ENCODE measurements at places on chromosomes 11 and 22.

- DNase-seq, result no peak
Observed at GRCh38 chr11:5203366-5203765, 2.9 kb upstream of the OR51V1 start.

- no peak for DNase-seq
Observed at GRCh38 chr11:70913715-70914231, 338.6 kb downstream of the SHANK2 start.

DNA sequence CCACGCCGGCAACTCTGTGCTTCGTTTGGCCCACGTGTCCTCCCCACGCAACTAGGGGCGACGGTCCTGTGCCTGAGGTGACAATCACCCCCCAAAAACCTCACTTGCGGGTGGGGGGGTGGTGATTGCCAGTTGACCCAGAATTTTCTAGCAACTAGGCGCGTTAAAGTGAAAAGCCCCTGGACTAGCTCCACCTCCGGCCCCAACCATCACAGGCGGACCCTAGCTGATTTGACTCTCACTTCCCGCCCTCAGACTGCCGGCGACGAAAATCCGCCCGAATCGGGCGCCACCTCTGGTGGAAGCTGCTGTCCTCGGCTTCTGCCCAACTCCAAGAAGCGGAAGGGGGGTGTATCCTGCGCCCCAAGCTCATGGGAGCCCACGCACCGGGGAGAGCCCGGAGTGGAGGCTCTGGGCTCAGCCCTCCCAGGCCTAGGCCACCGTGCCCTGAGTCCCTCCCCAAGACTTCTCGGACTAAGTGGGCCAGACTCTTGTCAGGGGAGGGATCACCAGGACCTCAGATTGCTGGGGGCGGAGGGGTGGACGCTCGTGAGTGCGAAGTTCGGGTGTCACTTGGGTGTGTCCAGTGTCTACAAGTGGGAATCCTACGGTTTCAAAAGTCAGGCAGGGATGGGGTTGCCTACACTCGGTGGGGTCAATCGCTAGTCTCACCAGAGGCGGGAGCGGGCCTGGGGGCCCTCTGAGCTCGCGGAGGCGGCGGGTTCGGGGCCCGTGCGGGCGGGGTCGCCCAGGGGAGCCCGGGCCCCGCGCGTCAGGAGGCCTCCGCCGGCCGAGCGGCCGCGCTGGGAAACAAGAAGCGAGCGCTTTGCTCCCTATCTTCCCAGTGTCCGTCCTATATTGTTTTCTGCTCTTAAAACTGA lies 12.3 kb downstream of the PAX6 start:
- DNase-seq, result no peak

- DNase-seq, result no peak
Observed at GRCh38 chr11:68189082-68189481, 24.0 kb downstream of the KMT5B start.

- DNase-seq, result no peak
Observed at GRCh38 chr11:120550007-120550406, 38.5 kb downstream of the GRIK4 start.

DNA sequence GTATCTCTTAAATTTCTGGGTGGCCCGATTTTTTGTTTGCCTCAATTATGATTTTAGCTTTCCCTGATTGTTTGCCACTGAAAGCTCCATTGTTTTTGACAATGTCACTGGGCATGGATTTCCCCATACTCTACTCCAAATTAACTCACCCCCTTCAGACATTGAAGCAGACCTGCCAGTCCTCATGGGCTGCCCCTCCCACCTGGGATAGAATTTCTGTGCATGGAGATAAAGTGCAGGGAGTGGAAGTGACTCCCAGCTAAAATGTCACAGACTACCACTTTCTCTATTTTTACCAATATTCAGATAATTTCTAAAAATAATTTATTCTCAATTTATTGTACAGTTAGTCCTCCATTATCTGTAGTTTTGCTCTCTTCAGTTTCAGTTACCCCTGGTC lies 79.1 kb upstream of the CLPB start:
- DNase-seq, result no peak

- DNase-seq, result no peak
Observed at GRCh38 chr11:69870766-69871165, 51.5 kb upstream of the FGF3 start.

GRCh38 chr11:89612096-89612495 lies 98.0 kb upstream of the TRIM77 start:
- no peak for DNase-seq

- no peak for DNase-seq
Observed at GRCh38 chr11:112307616-112308015, 47.0 kb upstream of the PLET1 start.

- DNase-seq, result no peak
Observed at GRCh38 chr11:14350215-14350614, 8.8 kb downstream of the RRAS2 start.

- no peak for DNase-seq
Observed at GRCh38 chr11:88979641-88980040, 86.1 kb downstream of the GRM5 start.

DNA sequence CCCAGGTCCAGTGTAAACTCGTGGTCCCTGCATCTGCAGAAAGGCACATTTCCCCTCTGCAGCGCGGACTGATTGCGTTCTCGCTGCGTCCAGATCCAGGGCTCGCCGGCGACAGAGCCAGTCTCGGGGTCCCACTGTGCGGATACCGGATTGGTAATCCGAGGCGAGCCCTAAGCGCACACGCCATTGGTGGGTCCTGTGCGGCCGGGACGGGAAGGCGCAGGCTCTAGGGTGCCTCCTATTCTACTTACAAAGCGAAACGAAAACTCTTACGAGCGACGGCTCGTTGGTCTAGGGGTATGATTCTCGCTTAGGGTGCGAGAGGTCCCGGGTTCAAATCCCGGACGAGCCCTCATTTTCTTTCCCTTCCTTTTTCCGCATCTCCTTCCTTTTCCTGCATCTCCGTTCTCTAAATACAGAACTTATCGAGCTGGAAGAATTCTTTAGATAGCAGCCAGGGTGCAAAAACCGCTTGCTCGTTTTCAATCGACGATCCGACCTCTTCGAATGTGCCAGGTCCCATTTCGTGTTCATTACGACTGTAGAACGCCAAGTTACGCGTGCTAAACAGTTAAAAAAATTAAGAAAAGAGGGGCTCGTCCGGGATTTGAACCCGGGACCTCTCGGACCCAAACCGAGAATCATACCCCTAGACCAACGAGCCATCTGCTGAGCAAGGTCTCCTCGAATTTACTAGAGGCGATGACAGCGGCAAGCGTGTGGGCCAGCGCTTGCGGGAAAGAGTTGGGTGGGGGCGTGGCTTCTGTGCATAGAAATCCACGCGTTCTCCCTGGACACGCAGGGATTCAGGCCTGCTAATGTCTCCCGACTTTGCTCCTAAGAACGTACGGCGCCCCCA lies 29.2 kb upstream of the WNT11 start:
- DNase-seq, result peak; percentile 88

- DNase-seq, result no peak
Observed at GRCh38 chr22:30313527-30314363, 13.0 kb downstream of the TBC1D10A start.

DNA sequence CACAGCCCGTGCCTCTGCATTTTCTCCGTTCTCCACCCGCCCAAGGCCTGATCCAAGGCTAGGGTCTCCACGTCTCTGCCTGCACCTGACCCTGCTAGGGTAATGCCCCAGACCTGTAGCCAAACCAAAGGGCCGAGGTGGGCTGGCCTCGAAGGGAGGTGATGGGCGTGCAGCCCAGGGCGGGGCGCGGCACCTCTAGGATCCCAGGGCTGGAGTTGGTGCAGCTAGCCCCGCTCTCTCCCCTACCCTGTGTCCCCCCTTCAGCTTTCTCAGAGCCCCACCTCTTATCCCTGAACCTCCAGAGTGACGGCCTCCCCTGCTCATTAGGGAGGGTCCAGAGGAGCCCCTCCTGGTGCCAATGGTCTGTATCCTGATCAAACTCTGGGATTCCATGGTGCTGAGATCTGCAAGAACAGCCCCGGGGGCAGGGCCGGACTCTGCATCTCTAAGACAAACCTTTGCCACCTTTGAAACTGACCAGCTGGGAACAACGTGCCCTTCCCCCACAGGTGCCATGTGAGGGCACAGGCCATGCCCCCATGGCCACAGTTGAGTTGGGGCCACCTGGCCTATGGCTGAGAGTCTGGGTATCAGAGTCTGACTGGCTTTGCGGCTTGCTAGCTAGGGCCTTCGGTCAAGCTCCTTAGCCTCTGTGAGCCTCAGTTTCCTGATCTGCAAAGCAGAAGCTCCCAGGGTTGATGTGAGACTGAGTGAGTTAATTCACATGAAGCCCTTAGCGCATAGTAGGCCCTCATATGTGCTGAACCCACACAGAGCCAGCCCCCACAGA lies 23.1 kb upstream of the CBX7 start:
- DNase-seq, result no peak

GRCh38 chr11:69002110-69002569 lies 10.9 kb downstream of the MRGPRF start:
- DNase-seq, result no peak

DNA sequence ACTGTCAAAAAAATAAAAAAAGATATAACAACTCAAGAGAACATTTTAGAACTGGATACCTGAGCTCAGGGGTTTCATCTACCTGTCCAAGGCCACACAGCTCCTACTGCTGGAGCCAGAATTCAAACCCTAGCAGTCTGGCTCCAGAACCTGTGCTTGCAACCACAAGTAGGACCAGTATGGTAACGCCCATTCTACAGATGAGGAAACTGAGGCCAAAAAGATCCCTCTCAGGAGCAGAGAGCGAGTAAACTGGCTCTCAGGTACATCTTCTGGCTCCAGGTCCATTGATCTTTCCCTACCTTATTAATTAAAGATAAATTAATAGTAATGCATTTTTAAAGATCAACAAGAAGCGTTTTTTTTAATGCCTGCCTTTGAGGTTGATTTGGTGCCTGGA lies 19.2 kb downstream of the P2RX3 start:
- no peak for DNase-seq

DNA sequence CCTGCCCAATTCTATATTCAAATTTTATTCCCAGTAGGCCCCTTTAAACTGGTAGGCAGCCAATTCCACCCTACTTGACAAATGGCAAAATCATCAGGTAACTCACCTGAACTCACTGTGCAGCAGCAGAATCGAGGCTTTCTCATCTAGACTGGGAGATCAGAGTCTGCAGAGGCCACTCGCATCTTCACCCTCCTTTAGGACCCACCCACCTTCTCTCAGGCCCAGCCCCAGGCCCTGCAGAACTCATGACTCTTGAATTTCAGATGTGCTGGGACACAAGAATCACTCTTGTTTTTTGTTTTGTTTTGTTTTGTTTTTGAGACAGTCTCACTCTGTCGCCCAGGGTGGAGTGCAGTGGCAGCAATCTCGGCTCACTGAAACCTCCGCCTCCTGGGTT lies 38.8 kb downstream of the MICAL3 start:
- DNase-seq, result no peak

DNA sequence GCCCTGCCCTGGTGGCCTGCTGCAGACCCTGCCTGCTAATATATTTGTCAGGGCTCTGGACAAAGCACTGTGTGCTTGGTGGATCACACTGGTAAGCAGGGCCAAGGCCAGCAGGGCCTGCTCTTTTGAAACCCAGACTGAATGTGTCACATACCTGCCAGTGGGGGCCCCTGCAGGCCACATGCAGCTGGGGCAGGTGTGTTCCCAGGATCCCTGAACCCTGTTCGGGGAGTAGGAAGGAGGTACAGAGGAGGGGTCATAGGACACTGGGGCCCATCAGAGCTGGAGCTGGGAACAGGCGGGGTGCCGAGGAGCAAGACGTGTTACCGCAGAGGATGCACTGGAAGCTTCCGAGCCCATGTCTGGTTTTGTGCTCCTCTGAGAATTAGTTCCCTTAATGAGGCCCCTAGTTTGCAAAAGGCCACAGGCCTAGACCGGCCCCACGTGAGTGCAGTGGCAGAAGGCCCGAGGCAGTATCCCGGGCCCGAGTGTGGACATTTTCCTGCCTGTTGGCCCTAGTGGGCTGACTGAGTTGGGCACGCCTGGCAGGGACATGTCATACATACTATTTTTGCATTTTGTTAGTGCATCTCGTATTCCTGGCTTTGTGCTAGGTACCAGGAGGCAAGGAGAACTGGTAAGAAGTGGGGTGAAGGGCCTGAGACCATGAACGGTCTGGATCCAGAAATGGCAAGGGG lies 11.2 kb upstream of the ACR start:
- no peak for DNase-seq

- DNase-seq, result no peak
Observed at GRCh38 chr11:76577921-76578653, 92.5 kb downstream of the LRRC32 start.

- no peak for DNase-seq
Observed at GRCh38 chr22:23105919-23106318, 35.6 kb downstream of the GNAZ start.

GRCh38 chr11:110524238-110524637 lies 94.5 kb downstream of the FDX1 start:
- DNase-seq, result no peak

- no peak for DNase-seq
Observed at GRCh38 chr22:22403771-22404170, 104.8 kb downstream of the ZNF280B start.

- no peak for DNase-seq
Observed at GRCh38 chr11:118938491-118939403, 13.0 kb upstream of the BCL9L start.

DNA sequence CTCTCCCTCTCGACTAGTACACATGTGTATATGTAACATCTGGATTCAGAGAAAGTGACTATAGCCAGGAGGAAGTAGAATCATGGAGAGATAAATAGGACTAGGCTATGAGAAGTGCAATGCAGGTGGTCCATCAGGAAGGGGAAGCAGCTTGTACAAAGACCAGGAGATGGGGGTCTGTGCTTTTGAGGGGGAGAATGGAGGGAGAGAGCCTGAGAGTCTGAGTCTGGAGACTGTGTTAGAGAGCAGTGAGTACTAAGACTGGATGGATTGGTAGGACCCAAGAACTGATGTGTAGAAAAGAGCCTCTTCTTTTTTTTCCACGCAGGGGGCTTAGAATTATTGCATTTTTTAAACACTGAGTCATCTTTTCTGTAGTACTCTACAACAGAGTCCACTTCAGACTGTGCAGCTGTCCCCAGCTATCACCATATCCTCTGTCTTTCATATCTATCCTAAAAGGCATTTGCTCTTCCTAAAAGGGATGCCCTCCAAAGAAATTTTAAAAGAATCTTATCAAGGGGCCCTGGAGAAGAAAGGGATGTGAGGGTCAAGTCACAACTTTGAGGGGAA lies 80.4 kb downstream of the BDNF start:
- DNase-seq, result no peak

- no peak for DNase-seq
Observed at GRCh38 chr11:105005451-105005845, 17.5 kb downstream of the CASP5 start.

DNA sequence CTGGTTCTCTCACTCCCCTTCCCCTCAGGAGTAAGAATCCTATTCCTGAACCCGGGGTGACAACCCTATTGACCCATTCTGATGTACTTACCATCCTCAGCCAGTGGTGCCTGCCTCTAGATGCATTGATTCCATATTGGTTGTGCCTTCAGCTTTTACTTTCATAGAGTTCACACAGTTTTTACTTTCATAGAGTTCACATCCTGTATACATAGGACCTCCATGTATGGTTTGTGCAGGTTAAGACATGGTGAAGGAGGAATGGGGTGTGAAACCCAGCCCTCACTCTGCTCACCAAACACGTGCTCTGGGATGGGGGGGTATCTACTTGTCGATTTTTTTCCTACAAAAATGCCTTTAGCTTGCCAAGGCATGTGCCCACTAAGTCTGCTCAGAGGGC lies 105.6 kb upstream of the TBCEL start:
- DNase-seq, result no peak

- no peak for DNase-seq
Observed at GRCh38 chr11:104152941-104153505, 10.9 kb downstream of the PDGFD start.
